NCI-H2081 (cell line): ENCODE measurements at places on chromosomes 11 and 22.

DNA sequence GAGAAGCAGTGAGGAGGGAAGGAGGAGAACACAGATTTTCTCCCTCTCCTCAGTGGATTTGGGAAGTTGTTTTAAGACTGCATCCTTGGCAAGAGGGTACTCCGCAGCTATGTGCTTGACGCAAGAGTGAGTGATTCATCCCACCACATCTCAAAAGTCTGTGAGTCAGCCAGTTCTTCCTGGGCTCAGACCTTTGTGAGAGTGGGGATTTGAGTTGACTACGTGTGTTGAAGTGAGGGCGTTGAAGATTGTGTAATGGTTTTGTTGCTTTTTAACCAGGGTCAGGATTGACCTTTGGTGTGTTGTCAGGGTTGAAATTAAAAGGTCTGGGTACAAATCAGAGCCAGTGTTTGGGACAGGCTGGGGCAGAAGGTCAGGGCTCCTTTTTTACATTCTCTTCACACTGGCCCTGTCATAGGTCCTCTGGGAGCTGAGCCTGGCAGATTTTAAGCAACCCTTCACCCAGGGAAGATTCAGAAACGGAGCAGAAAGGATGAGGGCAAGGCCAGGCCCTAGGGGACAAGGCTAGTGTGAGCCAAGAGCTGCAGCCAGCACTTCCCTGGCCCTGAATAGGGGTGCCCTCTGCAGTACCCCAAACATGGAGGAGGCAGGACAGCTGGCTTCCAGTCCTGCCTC lies 4.2 kb upstream of the C11orf86 start:
- no peak for DNase-seq

DNA sequence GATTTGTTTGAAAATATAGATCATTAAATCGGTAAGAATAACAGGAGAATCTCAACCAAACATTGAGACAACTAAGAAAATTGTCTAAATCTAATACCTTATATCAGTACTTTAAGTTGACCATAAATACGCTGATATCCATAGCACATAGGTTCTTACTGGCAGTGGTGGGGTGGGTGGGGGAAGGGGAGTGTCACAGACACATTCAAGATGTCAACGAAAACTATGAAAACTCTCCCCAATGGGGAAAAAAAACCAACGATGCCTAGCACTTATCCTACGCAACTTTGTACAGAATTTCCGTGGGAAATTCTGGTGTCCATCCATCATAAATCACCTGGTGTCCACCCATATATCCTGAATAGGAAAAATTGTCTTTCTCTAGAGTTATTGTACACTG lies 6.2 kb downstream of the GRAP2 start:
- DNase-seq: no peak

- DNase-seq: no peak
These were observed 30.3 kb downstream of the PDE3B start for GRCh38 chr11:14673824-14674405.

GRCh38 chr11:110891411-110891810 lies 179.2 kb upstream of the ARHGAP20 start:
- no peak for DNase-seq

GRCh38 chr11:77121096-77121640 lies 6.9 kb upstream of the MYO7A start:
- DNase-seq: no peak

DNA sequence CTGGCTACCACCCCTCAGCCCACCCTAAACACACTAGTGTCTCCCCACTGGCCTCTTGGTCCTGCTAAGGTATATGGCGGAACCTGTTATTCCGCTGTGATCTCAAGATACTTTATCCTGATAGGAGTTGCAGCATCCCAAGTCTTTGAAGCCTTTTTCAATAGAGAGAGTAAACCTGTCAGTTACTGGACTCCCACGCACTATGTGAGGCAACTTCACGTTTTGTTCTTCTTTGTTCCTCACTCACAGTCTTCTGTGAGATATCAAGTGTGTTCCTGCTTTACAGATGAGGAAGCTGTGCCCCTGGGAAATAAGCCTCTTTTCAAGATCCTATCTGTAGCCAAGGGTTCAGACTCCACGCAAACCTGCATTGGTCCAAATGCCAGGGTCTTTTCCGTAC lies 127.8 kb downstream of the MYO18B start:
- no peak for DNase-seq
